ENCODE measurements at places on chromosomes 5 and 9.
A peak's percentile ranks its signal among the peaks of the same experiment; 100 is the strongest.

DNA sequence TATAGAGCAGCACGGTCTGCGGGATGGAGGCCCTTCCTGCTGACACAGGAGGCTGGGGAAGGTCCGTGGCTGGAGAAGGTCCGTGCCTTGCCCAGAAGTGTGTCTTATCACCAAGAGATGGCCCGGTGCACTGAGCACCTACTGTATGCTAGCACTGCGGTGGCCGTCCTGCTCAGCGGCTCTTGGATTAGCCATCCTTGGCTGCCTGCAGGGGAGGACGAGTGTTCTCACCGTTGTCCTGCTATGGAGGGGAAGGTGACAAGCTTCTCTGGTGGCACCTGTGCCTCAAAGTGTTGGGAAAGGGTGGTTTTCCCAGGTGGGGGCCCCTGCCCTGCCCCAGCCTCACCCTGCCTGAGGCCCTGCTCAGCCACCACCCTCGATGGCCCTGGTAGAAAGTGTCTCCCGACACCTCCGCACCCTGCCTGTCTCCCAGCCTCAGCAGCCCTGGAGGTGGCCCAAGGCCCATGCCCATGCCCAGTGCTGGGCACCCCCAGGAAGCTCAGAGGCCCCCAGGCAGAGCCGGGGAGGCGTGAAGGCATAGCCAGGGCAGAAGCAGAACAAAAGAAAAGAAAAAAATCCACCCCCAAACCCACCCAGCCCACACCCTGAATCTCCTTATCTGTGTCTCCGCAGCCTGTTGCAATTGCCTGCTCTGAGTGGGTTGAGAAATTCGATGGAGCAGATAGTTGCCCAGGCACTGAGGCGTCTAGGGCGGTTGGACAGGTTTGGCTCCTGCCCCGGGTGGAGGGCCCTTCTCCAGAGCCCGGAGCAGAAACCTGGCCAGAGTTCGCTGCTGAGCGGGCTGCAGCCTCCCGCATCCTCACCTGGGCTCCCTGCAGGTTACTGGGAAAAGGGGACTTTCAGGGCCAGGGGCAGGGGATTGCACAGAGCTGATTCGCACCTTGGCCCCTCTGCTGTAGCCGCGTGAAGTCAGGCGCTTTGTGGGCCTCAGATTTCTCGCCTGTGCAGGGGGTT lies 30.5 kb downstream of the RXRA start:
- peak; percentile 70 for DNase-seq

GRCh38 chr9:78038620-78039300 lies 7.1 kb upstream of the GNAQ start:
- no peak for DNase-seq

GRCh38 chr9:114911167-114911821 lies 19.1 kb downstream of the TNFSF8 start:
- DNase-seq, result peak; percentile 32

- no peak for DNase-seq
Measured at GRCh38 chr9:19233344-19233743, 2.9 kb downstream of the DENND4C start.

GRCh38 chr9:126605792-126606482 lies 7.8 kb upstream of the LMX1B start:
- DNase-seq, result no peak

GRCh38 chr9:85602742-85603141 lies 139.0 kb downstream of the AGTPBP1 start:
- DNase-seq, result no peak

DNA sequence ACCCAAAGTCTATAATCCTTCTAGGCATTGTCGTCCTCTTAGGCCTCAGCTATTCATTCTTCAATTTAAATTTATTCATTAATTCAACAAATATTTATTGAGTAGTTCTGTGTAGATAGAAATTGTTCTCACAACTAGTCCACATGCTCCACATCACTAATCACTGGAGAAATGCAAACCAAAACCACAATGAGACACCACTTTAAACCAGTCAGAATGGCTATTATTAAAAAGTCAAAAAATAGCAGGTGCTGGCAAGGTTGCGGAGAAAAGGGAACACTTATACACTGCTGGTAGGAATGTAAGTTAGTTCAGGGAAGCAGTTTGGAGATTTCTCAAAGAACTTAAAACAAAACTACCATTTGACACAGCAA lies 51.1 kb upstream of the TNFSF15 start:
- DNase-seq, result no peak

GRCh38 chr5:43191740-43192557 lies at the start of gene NIM1K:
TSS of gene NIM1K (plus strand) at chr5:43192225. CDS start at chr5:43245776, 53,551 bp downstream.
- DNase-seq, result peak; percentile 60

DNA sequence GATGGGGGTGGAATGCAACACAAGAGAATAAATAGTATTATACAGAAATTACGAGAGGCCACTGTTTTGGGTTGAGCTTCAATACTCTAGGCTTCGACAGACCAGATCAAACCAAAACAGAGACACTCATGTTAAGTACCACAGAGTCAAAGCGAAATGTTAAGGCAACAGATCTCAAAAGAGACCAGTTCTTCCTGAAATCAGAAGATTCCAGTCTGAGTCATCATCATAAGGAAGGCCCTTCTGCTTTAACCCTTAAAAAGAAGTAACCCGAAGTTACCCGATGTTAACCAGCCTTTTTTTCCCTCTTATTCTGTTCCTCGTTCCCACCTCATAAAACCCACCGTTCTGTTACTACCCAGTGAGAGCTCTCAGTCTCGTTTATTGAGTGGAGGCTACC lies 75.9 kb downstream of the SFXN1 start:
- DNase-seq, result no peak

DNA sequence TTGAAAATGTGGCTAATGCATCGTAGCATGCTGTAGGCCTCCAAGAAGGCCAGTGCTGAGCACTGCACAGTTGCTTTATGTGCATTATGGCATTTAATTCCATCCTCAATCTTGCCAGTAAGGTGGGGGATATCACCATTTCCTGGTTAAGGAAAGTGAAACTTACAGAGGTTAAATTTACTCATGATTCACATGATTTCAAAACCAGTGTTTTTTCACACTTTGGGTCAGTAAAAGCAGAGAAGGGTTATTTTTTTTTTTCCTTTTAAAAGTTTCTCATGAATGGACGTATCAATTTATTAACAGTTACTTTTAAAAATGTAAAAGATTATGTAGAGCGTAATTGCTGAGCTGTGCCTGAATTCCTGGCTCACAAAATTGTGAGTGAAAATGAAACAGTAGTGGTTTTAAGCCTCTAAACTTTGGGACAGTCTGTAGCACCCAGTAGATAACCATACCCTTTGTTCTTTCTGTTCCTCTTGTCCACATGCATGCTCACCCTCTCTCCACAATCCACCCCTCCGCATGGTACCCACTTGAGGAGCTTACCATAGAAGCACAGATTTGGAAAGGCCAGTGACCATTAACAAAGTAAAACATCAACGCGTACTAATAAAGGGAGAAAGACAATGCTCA lies 21.2 kb downstream of the MAST4 start:
- DNase-seq, result no peak

GRCh38 chr9:89153232-89154017 lies 25.2 kb downstream of the SHC3 start:
- DNase-seq, result no peak

GRCh38 chr9:25994605-25995004 lies 316.4 kb upstream of the TUSC1 start:
- DNase-seq, result no peak

DNA sequence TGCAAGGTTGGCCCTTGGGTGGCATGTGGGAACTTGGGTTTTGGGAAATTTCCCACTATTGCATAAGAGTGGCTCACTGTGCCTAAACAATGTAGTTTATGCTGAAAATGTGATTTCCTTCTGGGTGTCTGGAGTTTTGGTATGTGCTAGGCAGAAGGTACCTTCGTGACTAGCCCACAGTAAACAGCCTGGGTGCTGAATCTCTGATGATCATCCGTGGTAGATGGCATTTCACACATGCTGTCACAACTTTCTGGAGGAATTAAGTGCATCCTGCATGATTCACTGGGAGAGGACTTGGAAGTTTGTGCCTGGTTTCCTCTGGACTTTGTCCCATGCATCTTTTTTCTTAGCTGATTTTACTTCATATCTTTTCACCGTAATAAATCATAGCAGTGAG lies 64.5 kb downstream of the LNPEP start:
- no peak for DNase-seq

GRCh38 chr9:133238272-133238850 lies 29.3 kb upstream of the OBP2B start:
- peak; percentile 38 for DNase-seq

GRCh38 chr5:114612406-114612805 lies 250.5 kb downstream of the KCNN2 start:
- DNase-seq, result no peak

DNA sequence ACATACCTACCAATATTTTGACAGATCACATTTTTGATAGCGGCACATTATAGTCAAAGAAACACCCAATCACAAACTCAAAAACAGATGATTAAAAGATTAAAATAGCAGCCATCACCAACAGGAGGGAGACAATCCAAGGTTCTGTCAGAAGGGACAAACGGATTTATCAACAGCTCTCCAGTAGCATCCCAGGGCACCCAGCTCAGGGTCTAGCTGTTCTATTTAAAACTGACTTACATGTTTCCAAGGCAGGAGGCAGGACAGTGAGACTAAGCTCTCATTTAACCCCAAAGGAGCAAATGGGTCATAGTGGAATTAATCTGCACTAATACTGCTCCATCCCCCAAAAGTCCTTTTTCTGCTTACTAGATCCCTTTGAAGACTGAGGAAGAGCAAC lies 3.2 kb downstream of the AGTPBP1 start:
- DNase-seq, result no peak

GRCh38 chr9:80030801-80031200 lies 459.0 kb downstream of the TLE4 start:
- DNase-seq, result no peak

DNA sequence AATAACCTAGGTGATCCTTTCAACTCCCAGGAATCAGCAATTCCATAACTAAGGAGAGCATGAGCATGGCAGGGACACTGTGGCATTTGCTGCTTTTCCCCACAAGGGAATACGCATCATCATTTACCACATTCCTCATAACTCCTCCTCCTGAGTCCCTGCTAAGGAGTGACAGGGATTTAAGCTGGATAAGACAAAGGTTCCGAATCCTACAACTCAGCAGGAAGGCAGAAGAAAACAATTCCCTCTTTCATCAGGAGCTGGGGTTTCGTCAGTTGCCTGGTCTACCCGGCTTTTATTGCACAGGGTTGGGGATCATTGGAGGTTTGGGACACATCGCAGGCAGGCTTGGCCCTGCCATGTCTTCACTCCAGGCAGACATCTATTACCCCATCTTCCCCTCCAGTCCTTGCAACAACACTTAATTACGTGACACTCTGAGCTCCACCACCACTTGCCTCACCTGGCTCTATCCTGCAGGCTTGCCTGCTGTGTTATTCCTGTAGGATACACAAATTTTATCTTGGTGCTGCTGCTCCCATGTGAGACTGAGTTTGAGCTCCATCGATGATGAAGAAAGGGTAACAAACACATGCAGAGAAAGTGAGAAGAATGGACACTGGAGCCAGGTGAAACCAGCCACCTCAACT lies 563.0 kb upstream of the KLF4 start:
- no peak for DNase-seq

GRCh38 chr5:61525512-61526206 lies 193.6 kb downstream of the ZSWIM6 start:
- peak; percentile 85 for DNase-seq

Data from Calu3 (cell line).